ENCODE measurements at places on chromosomes 2 and 18. TPM values are rescaled to one million over a fixed set of nuclear protein-coding genes. Genes with fewer than 3 reads are reported as not detected.
A peak's percentile ranks its signal among the peaks of the same experiment; 100 is the strongest.

DNA sequence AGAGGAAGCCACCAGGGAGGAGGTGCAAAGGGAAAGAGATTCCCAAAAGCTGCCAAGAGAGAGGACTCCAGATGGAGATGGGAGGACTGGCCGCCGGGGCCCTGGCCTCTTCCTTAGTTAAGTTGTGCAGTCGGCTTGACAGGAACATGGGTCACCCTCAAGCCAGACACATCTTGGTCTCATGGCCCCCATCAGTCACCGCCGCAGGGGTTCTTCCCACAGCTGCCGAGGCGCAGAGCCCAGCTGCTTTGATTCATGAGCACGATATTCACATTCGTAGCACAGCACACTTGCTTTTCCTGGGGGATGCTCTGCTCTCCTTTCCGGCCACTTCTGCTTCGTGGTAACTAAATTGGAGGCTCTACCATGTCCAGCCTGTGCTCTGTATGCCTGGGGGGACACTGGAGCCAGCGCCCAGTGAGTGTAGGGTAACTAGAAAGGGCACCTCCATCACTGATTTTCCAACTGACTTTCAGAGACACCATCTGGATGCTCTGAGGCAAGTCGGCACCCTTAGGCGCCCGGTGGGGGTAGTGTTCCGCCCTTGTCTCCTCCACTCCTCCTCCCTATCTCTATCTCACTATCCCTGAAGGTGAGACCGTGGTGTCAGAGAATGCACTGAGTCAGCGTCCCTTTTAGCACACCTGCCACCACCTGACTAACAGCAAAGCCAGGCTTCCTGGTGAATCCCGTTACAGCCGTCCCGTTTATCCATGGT lies 13.3 kb downstream of the TWIST2 start:
- DNase-seq = no peak
- no peaks in the 10 kb centered on the region for H3K36me3 ChIP-seq
- peaks cover 13% of the 10 kb centered on the region for H3K4me1 ChIP-seq
- no peak overlapping the region for H3K27ac ChIP-seq
- H3K27me3 ChIP-seq = peaks cover 4% of the 10 kb centered on the region

DNA sequence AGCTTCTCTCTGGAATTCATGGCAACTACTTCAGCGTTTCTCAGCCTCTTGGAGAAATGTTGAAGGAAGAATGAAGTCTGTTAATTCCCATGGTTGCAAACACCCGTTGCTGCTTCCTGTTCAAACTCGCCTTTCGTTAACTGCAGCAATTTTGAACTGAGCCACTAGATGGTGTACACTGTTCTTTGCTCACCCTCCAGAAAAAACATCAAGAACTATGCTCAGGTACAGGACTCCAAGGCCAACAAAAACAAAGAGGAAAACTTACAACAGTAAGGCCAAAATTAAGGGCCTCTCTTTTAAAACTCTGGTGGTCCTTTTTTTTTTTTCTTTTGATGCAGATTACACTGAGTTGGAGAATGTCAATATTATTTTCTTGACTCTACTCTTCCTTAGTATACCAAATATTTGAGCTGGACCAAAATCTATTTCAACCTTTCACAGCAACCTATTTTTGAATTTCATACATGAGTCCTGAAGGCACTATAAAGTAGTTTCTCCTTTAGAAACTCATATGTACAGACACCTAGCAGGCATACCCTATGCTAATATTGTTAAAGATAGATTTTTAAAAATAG lies 58.2 kb downstream of the KLHL14 start:
- no peaks in the 10 kb centered on the region for H3K36me3 ChIP-seq
- H3K4me3 ChIP-seq = no peak overlapping the region
- H3K4me1 ChIP-seq = no peaks in the 10 kb centered on the region
- no peak overlapping the region for H3K27ac ChIP-seq

- H3K27me3 ChIP-seq = no peaks in the 10 kb centered on the region
- DNase-seq = no peak
- H3K36me3 ChIP-seq = no peaks in the 10 kb centered on the region
- no peak overlapping the region for H3K4me3 ChIP-seq
- no peaks in the 10 kb centered on the region for H3K4me1 ChIP-seq
Observed at GRCh38 chr2:107775791-107776190, 50.9 kb upstream of the RGPD4 start.

The ERICH2 gene
- not detected for total RNA-seq

The GFPT1 gene
- total RNA-seq = 55.2 TPM

GRCh38 chr18:10053861-10054260 lies 140.0 kb downstream of the VAPA start:
- H3K4me1 ChIP-seq = peaks cover 5% of the 10 kb centered on the region
- H3K36me3 ChIP-seq = no peaks in the 10 kb centered on the region
- no peak overlapping the region for H3K27ac ChIP-seq
- H3K4me3 ChIP-seq = no peak overlapping the region
- DNase-seq = no peak

DNA sequence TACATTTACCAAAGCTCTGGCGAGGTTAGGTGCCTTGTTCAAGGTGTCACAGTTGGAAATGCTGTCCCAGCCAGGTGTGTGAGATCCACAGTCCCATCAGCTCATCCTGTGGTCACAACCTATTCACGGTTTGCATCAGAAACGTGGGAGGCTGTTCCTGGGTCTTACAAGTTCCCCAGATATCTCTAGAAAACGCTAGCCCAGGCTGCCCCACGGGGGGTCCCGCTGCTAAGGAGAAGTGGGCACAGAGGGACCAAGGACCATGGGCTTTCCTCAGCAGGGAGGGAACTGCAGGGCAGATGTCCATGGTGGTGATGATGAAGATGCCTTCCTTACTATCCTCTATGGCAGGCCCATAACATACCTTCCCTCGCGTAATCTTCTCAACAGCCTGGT lies 649 bp downstream of the FECH start:
- no peak for DNase-seq
- H3K4me1 ChIP-seq = peaks cover 6% of the 10 kb centered on the region
- H3K27me3 ChIP-seq = no peaks in the 10 kb centered on the region
- H3K36me3 ChIP-seq = no peaks in the 10 kb centered on the region
- peak overlapping the region; percentile 91 for H3K27ac ChIP-seq
- peak overlapping the region; percentile 91 for H3K4me3 ChIP-seq

The BMP10 gene
- not detected for total RNA-seq

GRCh38 chr2:127517465-127517864 lies 8.8 kb downstream of the IWS1 start:
- H3K27ac ChIP-seq = no peak overlapping the region
- H3K4me1 ChIP-seq = peaks cover 23% of the 10 kb centered on the region
- H3K27me3 ChIP-seq = no peaks in the 10 kb centered on the region
- H3K36me3 ChIP-seq = no peaks in the 10 kb centered on the region

DNA sequence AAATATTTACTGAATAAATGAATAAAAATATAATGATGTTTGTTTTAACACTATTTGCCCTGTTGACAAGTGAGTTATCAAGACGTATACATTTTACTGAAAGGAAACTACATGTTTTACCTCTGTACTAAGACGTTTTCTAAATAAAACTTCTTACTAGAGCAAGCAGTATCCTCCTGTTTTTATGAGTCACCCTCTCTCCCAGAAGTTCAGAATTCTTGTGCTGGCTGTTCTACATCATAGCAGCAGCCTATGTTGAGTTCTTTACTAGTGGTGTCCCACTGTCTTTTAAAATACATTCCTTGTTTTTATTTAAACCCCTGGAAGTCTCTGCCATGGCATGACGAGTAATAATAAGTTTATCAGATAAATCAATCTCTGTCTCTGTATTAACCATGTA lies 297.4 kb downstream of the CALCRL start:
- no peaks in the 10 kb centered on the region for H3K36me3 ChIP-seq
- no peak overlapping the region for H3K4me3 ChIP-seq
- no peak overlapping the region for H3K27ac ChIP-seq
- no peak for DNase-seq
- H3K27me3 ChIP-seq = no peaks in the 10 kb centered on the region
- H3K4me1 ChIP-seq = no peaks in the 10 kb centered on the region

DNA sequence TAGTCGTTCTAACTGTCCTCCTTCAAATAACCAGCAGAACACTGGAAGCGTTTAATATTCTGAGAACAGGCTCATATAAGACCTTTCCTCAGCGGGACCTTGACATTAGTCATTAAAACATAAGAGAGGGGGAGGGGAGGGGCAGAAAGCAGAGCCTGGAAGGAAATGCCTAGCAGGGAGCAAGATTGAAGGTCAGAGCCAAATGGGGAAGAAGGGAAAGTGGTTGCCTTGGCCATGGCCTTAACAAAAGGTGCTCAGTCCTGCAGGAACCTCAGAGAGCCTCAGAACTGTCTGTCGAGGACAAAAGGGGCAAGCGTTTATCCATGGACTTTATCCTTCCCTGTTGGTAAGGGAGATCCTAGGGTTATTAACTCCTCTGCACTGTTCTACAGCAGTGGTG lies 856 bp upstream of the PLA2R1 start:
- H3K4me3 ChIP-seq = no peak overlapping the region
- H3K4me1 ChIP-seq = peaks cover 9% of the 10 kb centered on the region
- no peaks in the 10 kb centered on the region for H3K36me3 ChIP-seq
- peak; percentile 20 for DNase-seq
- no peak overlapping the region for H3K27ac ChIP-seq

DNA sequence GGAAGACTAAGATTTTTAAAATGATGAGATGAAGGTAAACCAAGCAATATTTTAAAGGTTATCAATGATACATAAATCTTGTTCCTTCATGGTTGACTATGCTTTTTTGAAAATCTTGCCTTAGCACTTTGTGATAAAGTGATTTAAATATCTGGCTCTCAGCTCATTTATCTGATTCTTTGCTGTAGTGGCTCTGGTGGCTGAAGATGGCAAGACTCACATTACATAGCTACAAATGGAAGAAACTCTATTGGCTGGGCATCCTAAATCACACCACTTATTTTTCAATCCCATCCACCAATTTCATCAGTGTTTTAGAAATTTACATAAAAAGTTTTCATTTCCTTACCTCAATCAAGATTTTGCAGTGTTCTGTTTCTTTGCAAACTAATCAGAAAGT lies 16.6 kb upstream of the APCDD1 start:
- H3K4me1 ChIP-seq = no peaks in the 10 kb centered on the region
- no peaks in the 10 kb centered on the region for H3K27me3 ChIP-seq
- no peak for DNase-seq
- H3K27ac ChIP-seq = no peak overlapping the region
- H3K36me3 ChIP-seq = no peaks in the 10 kb centered on the region

DNA sequence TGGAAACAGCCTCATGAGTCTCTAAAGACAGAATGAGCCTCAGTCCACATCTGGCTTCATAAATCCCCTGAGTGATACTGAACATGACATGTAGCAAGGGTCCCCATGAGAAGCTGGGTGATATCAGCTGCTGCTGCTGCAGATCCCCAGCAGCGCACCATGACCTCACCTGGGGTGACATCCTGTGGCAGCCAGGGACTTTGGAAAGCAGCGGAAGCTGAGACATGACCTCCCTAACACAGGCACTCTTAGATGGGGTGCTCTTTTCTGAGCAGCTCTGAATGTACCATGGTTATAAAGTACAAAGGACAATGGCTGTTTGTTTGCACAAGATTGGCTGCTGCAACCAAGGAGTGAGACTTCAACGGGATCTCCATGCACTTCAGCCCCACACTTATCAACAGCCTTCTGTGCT lies 74.7 kb upstream of the TMEM200C start:
- H3K36me3 ChIP-seq = no peaks in the 10 kb centered on the region
- no peaks in the 10 kb centered on the region for H3K4me1 ChIP-seq
- H3K27ac ChIP-seq = no peak overlapping the region
- no peak for DNase-seq
- no peak overlapping the region for H3K4me3 ChIP-seq

DNA sequence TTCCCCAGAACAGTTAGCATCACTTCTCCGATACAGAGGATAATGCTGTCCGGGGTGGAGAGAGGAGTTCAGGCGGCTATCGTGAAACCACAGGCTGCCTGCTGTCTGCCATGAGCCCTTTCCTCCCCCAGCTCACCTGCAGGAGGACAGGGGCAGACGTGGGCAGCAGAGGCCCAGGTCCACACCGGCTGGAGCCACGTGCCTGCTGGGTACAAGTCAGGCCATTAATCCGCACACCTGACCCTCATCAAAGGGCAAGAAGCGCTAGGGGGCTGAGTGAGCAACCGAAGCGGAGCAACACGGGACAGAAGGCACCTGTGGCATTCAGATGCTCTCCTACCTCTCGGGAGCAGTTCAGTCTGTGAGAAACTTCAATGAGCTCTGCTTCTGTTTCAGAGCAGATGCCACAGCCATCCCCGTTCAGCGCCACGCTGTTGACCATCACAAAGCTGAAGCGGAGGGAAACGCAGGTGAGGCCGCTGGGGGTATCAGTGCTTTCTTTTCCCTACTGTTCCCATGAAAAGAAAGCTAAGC lies 21.5 kb downstream of the MPPE1 start:
- H3K4me1 ChIP-seq = no peaks in the 10 kb centered on the region
- no peaks in the 10 kb centered on the region for H3K27me3 ChIP-seq
- DNase-seq = no peak
- no peak overlapping the region for H3K4me3 ChIP-seq

The COL5A2 gene
- total RNA-seq = 14.6 TPM

DNA sequence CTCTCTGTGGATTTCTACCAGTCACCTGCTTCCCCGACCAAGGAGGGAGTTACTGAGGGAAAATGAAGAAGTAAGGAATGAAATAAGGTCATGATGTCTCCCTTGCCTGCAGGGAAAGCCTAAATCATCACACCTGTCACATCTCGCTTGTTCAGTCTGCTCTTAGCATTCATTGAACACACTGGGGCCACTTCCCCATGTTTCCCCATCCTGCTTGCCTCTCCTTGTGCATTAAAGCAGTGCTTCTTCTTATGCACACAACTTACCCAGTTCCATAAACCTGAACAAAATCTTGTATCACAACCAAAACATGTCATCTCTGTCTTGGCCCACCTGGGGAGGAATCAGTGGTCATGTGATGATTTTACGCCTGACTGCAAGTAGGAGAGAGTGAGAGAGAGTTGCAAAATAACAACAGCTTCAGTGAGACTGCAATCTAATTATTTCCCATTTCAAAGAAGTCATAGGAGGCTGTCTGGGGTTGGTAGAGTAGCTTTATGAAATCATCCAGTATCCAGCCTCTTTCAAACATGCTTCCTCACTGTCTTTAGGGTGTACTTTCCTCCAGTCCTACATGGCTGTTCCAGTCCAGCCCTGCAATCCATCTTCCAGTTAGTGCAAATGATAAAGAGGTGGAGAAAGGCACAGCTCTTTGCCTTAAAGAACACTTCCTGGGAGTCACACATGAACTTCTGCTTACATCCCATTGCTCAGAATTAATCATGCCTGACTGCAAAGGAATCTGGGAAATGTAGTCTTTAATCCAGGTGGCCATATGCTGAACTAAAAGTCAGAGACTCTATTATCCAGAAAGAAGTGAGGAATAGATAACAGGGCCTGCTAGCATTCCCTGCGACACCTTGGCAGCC lies 220.1 kb downstream of the HAUS1 start:
- no peaks in the 10 kb centered on the region for H3K27me3 ChIP-seq
- DNase-seq = no peak
- no peaks in the 10 kb centered on the region for H3K4me1 ChIP-seq
- no peak overlapping the region for H3K27ac ChIP-seq

The SLC23A3 gene
- total RNA-seq = 0.45 TPM

Measured in adrenal gland (tissue), 19 donors.